ENCODE measurements at places on chromosomes 2 and 18. TPM values are rescaled to one million over a fixed set of nuclear protein-coding genes. Genes with fewer than 3 reads are reported as not detected.

DNA sequence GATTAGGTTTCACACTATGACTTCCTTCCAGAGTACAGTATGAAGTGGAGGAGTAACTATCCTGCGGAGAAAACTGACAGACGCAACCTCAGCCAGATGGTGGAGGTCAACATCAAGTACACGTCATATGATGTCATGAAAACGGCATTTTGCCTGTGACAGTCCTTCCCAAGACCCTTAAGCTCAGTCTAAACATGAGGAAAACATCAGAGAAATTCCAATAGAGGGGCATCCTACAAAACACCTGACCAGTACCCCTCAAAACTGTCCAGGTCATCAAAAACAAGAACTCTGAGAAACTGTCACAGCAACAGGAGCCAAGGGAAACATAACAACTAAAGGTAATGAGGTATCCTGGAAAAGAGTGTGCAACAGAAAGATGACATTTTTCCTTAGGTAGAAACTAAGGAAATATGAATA, 1.7 kb downstream of the RNU4ATAC start:
- peaks cover 9% of the 10 kb centered on the region for H3K4me1 ChIP-seq
- H3K27me3 ChIP-seq, result no peaks in the 10 kb centered on the region
- H3K36me3 ChIP-seq, result peaks cover 9% of the 10 kb centered on the region
- no peak overlapping the region for H3K27ac ChIP-seq
- no peak for DNase-seq

DNA sequence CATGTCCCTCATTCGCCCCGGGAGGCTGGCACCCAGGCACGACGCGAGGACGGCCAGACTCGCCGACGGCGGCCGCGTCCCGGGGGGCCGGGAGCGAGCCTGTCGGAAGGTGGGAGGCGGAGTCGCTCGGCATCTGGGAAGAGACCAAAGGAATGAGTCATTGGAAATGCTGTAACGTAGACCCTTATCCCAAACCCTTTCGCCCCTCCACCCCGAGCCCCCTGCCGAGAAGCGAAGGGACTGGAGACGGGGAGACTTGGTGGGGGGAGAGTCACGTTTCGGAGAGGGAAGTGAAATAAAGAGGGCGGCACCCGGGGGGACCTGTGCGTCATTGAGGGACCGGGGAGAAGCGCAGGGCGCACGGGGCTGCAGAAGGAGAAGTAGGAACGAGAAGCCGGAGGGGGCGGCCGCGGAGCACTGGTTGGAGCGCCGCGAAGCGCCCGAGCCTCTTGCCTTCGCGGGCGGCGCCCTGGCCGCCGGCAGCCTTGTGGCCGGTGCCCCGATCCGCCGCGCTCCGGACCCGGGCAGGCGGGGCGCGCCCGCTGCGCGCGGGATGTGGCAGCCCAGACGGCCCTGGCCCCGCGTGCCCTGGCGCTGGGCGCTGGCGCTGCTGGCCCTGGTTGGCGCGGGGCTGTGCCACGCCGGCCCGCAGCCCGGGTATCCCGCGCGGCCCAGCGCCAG, at the start of gene EMILIN2:
Gene EMILIN2, plus strand, starts transcription at position 371 of the 681 bp plus-strand sequence. Its CDS starts 183 bp downstream, at position 554.
- no peaks in the 10 kb centered on the region for H3K36me3 ChIP-seq
- peaks cover 54% of the 10 kb centered on the region for H3K27me3 ChIP-seq
- DNase-seq, result peak; percentile 88
- H3K27ac ChIP-seq, result no peak within 1 kb of the TSS
- peaks cover 2% of the 10 kb centered on the region for H3K4me1 ChIP-seq
- peak within 1 kb of the TSS; percentile 81 for H3K4me3 ChIP-seq

Gene TUBB8B
- total RNA-seq, result not detected

Gene C1QL2
- not detected for total RNA-seq

Gene TXNDC2
- total RNA-seq, result not detected
